Eye (tissue), 1 donor: ENCODE measurements at places on chromosomes 2 and 18.

- DNase-seq = no peak
Observed at GRCh38 chr2:131543385-131543891, 15.8 kb downstream of the CCDC74A start.

GRCh38 chr2:215354771-215355695, 43.2 kb downstream of the ATIC start:
- DNase-seq = no peak

DNA sequence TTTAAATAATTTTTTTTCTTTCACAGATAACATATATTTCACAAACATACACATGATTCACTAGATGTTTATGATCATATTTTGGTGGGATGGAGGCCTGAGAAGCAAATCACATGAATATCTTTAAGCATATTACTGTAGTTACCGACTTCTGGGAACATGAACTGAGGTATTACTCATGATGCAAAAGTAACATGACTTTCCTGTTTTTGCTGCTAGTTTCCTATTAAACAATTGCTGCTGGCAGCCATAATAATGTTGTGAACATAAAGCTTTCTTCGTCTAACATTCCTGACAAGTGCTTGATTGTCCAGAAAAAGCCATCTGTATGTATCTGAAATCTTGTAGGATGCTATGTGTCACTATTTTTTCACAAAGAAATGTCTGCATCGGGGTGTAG, 145.4 kb downstream of the MTX2 start:
- no peak for DNase-seq

GRCh38 chr2:177551989-177552421, 159.4 kb downstream of the AGPS start:
- DNase-seq = no peak

- no peak for DNase-seq
Observed at GRCh38 chr2:4674007-4674406, 970.6 kb downstream of the DCDC2C start.

GRCh38 chr2:225086915-225087314, 44.6 kb upstream of the DOCK10 start:
- DNase-seq = no peak

DNA sequence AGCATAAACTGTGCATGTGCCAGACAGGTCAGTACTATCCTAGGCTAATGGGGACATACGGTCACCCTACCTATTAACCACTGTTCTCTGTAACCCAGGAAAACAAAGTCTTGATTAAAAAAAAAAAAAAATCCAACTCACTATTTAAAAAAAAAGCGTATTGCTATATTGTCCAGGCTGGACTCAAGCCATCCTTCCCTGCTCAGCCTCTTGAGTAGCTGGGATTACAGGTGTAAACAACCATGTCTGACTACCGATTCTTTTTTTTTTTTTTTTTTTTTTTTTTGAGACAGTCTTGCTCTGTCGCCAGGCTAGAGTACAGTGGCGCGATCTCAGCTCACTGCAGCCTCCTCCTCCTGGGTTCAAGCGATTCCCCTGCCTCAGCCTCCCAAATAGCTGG, 11.6 kb downstream of the ATAD2B start:
- DNase-seq = no peak

DNA sequence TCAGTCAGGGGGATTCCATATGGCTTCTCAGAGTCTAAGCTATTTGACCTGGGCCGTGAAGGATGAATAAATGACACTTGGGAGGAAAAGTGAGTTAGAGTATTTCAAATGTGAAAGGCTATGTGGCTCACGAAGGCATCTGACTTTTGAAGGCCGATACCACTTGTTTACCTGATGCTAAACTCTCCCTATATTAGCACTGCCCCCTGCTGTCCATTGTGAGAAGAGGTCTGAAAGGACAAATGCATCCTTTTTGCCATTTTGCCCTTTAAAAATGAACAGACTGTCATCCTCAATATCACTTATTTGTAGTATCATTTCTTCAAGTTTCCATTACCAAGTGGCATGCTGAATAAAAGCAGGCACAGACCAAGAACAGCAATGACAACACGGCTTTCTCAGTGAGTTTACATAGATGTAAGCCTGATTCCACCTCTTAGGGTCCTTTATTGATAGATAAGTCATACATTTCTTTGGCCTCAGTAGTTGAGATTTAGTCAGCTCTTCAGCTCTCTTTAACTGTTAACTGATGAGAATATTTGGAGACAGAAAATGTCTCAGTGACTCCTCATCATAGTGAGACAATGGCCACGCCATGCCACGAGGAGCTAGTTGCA, 40.1 kb downstream of the DOCK10 start:
- DNase-seq = peak; percentile 80

DNA sequence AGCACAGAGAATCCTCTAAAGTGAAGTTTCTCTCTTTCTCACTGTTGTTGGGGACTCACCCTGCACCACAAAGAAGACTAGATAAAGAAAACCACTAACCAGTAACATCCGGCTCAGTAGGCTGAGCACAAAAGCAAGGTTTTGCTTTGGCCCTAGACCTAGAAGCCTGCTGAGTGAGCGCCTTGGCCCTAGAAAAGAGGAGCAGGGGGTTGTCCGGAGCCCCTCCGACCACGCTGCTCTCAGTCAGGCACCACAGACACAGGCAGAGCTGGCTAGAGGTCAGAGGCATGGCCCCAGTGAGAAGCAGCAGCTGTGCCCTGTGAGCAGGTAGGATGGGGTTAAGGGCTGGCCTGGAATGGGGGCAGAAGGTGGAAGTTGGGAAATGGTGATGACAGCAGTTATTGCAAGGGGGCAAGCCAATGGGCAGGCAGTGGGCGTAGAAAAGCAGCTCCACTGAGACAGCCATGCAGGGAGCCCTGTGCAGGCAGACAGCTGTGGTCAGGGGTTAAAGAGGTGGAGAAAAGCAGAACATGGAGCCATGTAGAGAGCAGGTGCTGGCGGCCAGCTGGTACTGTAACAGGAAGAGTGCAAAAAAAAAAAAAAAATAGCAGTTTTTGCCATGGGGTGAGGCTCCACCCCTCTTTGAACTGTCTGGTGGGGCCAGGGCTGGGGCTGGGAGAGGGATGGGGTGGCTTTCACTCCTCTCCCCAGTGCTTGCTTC, 36.9 kb upstream of the SLC14A1 start:
- DNase-seq = peak; percentile 49

- no peak for DNase-seq
Observed at GRCh38 chr18:35084494-35085449, 43.6 kb downstream of the MAPRE2 start.

GRCh38 chr2:171762879-171763573, 75.8 kb downstream of the DYNC1I2 start:
- DNase-seq = peak; percentile 80

- peak; percentile 11 for DNase-seq
Observed at GRCh38 chr2:10307561-10308156, 5.0 kb downstream of the HPCAL1 start.
